Esophagus muscularis mucosa (tissue), 4 donors: ENCODE measurements at places on chromosomes 4 and X.

GRCh38 chr4:8297691-8298485, 28.3 kb downstream of the HTRA3 start:
- DNase-seq = no peak

DNA sequence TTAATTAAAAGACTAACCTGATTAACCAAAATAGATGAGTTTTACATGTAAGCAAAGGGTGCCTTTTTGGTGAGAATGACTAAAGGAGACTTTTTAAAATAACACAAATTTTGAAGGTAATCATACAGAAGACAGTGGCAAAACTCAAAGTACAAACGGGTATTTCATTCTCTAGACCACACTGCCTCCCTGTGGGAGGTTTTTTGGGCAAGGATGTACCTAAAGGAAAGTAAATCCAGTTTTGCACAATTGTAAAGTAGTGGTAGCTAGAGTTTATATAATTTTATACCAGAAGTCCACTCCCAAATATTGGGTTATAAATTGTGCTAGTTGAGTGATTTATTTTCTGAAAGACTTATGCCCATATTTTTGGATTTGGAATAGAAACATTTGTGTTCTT, 201.0 kb downstream of the PAPSS1 start:
- DNase-seq = no peak

GRCh38 chrX:142686653-142687283, 339.0 kb upstream of the SPANXN4 start:
- no peak for DNase-seq

GRCh38 chrX:45935408-45935807, 609.8 kb downstream of the ZNF674 start:
- no peak for DNase-seq

- DNase-seq = no peak
Observed at GRCh38 chr4:125010796-125011503, 298.4 kb upstream of the ANKRD50 start.

DNA sequence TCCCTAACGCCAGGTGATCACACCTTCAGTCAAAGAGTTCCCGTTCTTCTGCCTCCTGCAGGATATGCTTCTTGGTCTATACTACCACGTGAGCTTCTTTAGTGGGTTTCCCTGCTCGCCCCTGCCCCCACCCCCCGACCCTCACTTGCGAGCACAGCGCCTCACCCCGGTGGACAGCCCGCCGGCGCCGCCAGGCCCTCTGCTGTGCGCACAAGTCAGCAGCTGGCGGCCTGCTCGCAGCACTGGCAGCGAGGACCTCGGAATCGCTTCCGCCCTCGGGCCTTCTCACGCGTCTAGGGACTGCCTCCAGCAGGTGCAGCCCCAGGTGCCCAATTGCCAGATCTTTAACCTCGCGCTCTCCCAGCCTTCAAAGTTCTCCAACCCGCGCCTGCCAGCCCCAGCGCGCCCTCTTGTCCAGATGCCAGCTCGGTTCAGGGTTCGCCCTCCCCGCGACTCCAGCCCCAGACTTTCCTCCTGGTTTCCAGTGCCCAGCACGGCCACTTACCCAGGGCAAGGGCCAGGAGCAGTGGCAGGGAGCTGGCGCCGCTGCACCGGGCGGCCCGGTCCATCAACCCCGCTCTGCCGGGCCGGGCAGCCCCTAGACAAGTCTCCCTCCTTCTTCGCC, 454 bp downstream of the BTC start:
- no peak for DNase-seq
